ENCODE measurements at places on chromosomes 4 and X.

DNA sequence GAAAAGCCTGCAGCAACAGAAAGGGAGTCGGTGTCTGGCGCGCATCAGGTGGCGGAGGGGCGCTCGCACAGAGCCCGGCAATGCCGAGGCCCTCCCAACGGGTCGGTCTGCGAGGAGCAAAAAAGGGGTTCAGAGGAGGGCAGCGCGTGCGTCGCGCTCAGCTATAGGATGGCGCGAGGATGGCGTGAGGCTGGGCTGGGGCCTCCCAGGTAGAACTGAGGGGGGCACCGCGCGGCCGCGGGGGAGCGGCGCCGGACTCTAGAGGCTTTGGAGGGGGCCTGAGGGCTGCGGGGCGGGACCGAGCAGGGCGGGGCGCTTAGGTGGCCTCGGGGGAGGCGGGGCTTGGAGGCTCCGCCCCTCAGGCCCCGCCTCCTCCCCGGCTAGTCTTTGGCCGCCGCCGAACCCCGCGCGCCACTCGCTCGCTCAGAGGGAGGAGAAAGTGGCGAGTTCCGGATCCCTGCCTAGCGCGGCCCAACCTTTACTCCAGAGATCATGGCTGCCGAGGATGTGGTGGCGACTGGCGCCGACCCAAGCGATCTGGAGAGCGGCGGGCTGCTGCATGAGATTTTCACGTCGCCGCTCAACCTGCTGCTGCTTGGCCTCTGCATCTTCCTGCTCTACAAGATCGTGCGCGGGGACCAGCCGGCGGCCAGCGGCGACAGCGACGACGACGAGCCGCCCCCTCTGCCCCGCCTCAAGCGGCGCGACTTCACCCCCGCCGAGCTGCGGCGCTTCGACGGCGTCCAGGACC lies at the start of gene PGRMC1:
Gene PGRMC1 (plus strand): TSS at position 414 of the 751 bp plus-strand sequence. CDS start 79 bp downstream, at position 493.
- peak; percentile 77 for DNase-seq

DNA sequence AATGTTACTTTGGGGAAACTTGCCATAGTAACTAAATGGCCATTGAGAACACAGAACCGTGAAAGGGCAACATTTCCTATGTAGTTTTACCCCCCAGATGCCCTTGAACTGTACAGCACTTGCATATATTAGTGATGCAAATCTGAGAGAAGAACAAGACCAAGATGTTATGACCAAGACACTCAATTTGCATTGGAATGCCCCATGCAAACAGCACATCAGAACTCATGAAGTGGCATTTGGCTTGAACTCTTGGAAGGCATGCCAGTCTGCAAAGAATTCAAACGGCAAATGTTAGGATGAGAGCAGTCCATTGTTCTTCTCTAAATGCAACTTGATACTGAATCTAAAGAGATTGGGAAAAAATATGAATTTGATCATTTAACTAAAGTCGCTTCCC lies 139.4 kb upstream of the CXorf66 start:
- no peak for DNase-seq

- no peak for DNase-seq
Measured at GRCh38 chrX:140661643-140662042, 47.9 kb upstream of the LINC00632 start.

- no peak for DNase-seq
Measured at GRCh38 chr4:159639671-159640323, 536.9 kb downstream of the RAPGEF2 start.

DNA sequence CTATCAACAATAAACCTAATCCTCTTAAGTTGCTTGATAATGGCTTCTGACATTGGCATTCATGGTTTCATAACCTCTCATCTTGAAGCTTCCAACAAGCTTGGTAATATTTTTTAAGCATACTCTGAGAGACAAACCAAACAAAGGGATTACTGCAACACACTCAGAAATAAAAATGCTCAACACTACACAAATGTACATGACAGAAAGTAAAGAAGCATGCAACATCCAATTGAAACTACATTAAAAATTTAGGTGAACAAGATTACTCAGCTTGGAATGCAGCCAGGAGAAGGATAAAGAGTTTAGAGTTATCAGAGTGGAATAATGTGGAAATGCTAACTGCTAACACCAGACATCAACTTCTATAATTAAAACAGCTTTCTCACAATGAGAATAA lies 1136.6 kb upstream of the PABPC4L start:
- no peak for DNase-seq

- no peak for DNase-seq
Measured at GRCh38 chrX:16310326-16310725, 143.0 kb downstream of the MAGEB17 start.
